Activated CD4-positive, alpha-beta T cell treated with anti-CD3 and anti-CD28 coated beads, Interleukin-10, Interleukin-2, amounts not matched to agents 100 ng/mL and 50 ng/mL, durations not matched to agents 16 hours and 8 hours (primary cell): ENCODE measurements at places on chromosomes 11 and 22.

GRCh38 chr22:50104141-50104544 is 14.3 kb downstream of the MOV10L1 start:
- DNase-seq, result no peak

GRCh38 chr11:71568704-71569349 is 3.5 kb downstream of the KRTAP5-10 start:
- DNase-seq, result no peak

- DNase-seq, result no peak
Measured at GRCh38 chr11:64875369-64876228, 2.8 kb downstream of the EHD1 start.

GRCh38 chr11:24286238-24286637 is 210.6 kb upstream of the LUZP2 start:
- no peak for DNase-seq

- DNase-seq, result no peak
Measured at GRCh38 chr11:134818516-134818915, 406.5 kb upstream of the B3GAT1 start.

- no peak for DNase-seq
Measured at GRCh38 chr11:41457216-41458014, 2.0 kb downstream of the LRRC4C start.

DNA sequence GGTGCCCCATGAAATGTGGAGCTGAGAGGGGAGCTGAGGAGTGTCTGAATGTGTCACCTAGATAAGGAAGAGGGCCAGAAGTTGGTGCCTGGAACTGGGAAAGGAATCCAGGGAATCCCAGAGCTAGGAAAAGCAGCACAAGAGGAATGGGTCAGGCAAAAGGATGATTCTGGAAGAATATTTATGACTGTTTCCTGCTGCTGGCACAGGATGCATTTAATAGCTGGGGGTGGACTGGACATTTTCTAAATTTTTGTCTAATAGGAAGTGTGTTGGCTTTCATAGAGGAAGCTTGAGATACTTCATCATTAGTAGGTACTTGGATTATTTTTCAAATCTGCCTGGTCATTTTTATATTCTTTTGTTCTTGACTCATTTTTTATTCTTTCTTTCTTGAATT is 17.4 kb upstream of the MRGPRX2 start:
- no peak for DNase-seq

DNA sequence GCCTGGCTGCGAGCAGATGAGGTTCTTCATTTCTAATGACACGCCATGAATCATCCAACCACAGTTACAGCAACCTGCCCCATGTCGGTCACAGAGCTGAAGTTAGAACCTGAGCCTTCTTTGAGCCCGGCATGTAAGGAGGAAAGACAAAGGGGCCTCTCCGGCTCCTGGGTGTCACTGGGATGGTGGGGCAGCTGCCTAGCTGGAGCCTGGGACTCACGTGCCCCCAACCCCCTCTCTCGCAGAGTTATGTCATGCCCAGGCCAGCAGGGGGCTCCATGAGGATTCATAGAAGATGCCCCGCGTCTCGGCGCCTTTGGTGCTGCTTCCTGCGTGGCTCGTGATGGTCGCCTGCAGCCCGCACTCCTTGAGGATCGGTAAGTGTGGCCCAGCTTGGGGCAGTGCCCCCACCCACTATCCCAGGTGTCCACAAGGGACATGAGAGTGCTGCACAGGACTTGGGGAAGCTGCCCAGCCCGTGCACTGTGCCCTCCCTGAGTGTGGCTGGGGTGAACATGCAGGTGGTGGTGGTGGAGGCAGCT is 148.5 kb downstream of the GRIK4 start:
- DNase-seq, result peak; percentile 25

- no peak for DNase-seq
Measured at GRCh38 chr11:79265756-79266322, 175.0 kb downstream of the TENM4 start.

GRCh38 chr11:27204529-27204928 is 158.5 kb downstream of the CCDC34 start:
- no peak for DNase-seq

GRCh38 chr11:290621-291231 is 1.8 kb downstream of the PGGHG start:
- DNase-seq, result no peak

DNA sequence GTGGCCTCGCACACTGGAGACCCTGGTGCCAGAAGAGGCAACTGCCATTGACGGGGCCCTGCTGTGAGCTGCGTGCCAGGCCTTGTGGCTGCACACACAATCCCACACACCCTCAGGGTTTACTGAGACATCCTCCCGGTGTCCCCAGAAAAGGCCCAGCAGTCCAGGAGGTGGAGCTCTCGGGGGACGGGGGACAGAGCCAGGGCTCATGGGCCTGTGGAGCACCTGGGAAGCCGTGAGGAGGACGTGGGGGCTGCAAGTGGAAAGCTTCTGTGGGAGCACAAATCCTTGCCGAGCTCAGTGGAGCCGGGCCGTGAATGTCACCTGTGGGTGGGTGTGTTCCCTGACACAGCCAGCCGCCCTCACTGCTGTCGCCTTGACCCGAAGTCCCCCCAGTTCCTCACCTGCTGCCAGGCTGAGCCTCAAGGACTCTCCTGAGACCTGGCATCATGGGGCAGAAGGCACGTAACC is 609.7 kb downstream of the TBC1D22A start:
- no peak for DNase-seq

DNA sequence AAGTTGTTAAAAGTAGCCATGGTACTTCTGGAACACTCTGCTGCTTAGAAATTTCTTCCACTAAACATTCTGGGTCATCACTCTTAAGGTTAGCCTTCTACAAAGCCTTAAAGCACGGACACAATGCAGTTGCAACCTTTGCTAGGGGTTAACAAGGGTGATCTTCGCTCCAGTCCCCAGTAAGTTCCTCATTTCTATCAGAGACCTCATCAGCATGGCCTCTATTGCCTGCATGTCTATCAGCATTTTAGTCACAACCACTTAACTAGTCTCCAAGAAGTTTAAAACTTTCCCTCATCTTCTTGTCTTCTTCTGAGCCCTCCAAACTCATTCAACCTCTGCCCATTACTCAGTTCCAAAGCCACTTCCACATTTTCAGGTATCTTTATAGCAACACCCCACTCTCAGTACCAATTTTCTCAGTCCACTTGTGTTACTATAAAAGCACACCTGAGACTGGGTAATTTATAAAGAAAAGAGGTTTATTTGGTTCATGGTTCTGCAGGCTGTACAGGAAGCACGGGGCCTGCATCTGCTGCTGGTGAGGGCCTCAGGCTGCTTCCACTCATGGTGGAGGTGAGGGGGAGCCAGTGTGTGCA is 48.7 kb upstream of the TH start:
- no peak for DNase-seq

DNA sequence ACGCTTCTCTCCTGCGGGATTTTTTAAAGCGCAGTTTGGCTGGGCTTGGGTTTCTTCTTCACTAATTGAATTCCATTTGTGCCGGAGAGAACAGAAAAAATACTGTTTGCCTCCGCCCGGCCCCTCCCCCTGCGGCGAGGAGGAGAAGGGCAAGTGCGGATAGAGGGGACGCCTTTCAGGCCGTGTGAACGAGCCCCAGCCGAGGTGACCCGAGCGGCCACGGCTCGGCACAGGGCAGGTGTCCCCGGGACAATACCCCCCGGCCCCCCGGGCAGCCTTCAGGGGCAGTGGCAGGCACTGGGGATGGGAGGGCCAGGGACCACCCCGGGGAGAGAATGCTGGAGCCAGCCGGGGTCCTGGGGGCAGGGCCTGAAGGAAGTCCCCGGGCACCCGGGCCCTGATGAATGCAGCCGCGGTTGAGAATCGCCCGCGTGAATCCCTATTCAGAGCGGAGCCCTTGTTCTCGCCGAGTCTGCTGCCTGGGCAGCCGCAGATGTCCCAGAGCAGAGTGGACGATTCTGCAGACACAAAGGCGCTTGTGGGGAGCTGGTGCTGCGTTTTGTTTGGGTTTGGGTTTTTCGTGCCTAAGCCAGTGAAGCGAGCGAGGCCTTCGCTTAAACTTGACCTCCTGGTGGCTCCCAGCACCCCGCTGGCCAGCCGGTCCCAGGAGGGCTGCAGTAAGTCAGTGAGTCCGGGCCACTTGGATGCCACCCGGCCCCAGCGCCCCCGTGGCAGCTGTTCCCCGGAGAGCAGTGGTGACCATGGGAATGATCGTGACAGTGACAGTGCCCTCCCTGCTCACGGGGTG is 96.0 kb downstream of the WNT7B start:
- no peak for DNase-seq

DNA sequence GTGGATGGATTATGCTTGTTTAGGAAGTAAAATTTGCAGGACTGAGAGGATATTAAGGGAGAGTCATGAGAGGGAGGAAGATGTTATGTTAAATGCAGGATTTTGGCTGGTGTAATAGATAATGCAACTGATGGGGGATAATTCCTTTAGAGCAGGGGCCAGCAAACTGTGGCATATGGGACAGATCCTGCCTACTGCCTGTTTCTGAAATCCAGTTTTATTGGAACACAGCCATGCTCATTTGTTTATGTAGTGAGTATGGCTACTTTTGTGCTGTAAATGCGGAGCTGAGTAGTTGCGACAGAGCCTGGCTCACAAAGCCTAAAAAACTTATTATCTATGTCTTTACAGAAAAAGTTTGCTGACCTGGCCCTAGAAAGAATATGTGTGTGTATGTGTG is 66.6 kb upstream of the MPPED2 start:
- DNase-seq, result no peak

- DNase-seq, result no peak
Measured at GRCh38 chr11:125166764-125167291, 2.3 kb downstream of the PKNOX2 start.

- DNase-seq, result peak; percentile 33
Measured at GRCh38 chr11:67492801-67493547, 10.1 kb downstream of the AIP start.
